Karpas-422 (cell line): ENCODE measurements at places on chromosomes 6 and 20. TPM values are rescaled to one million over a fixed set of nuclear protein-coding genes. Genes with fewer than 3 reads are reported as not detected.

OR2H1 gene
- total RNA-seq, result not detected in 2 replicates

STX16 gene
- 58.3 and 71.9 TPM in 2 replicates for total RNA-seq

SLC17A3 gene
- total RNA-seq, result not detected in 2 replicates

DNA sequence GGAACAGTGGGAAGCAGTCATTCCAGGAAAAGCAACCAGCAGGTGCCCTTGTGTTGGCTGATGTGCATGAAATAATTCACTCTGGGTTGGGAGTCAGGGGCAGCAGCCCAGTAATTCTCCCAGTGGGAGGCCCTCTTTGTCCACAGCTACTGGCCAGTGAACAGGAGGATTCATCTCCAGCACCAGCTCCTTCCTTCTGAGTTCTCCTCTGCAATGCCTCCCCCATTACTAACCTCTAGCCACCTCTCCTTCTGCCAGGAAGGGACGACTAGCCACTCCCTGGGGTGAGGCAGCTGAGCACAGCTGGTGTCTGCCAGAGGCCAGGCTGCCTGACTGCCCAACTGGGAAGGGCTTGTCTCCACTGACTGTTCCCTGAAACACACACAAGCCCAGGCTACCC lies 12.5 kb upstream of the R3HDML start:
- no peak for DNase-seq

DNA sequence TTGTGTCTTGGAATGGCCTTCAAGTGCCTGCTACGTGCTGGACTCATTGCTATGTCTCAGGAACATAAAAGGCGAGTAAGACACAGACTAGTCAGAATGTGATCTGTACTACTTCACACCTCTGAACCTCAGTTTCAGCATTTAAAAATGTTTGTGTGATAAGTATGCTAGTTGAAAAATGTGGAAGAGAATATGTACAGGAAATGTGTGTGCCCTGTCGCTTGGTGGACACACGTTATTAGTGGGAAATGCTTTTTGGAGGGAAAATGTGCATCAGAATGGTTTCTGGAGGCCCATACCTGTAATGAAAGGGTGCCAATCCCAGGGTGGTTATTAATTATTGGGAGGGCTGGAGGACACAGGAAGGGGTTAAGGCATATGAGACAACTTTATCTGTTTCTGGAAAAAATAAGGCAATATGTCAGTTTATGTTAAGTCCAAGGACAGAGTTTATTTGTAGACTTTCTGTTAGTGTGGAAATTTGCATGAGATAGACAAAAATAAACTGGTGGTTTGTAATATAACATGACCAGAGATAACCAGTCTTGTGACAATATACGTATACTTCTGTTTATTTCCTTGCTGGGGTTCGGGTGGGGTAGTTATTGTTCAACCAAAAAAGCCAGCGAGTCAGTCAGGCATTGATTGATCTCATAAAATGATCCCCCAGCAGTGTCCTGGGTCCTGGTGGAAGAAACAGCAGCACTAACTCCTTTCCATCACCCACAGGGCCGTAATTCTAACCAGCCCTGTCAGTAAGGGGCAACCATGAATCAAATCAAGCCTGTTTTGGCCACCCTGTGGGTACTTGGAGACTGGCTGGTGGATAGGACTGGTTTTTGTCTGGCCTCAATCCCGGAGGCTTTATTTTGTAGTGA lies 117.9 kb downstream of the JARID2 start:
- no peak for DNase-seq

DNA sequence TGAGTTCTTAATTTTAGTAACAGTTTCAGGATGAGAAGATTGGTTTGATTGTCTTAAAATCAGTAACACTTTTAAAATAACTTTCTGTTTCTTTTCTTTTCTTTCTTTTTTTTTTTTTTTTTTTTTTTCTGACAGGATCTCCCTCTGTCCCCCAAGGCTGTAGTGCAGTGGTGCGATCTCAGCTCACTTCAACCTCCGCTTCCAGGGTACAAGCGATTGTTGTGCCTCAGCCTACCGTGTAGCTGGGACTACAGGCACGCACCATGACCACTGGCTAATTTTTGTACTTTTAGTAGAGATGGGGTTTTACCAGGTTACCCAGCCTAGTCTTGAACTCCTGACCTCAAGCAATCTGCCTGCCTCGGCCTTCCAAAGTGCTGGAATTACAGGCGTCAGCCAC lies 33.7 kb upstream of the KCNQ5 start:
- peak; percentile 29 for DNase-seq

GRCh38 chr20:11754451-11754850 lies 163.2 kb upstream of the BTBD3 start:
- no peak for DNase-seq
